ENCODE measurements at places on chromosomes 4 and X.

DNA sequence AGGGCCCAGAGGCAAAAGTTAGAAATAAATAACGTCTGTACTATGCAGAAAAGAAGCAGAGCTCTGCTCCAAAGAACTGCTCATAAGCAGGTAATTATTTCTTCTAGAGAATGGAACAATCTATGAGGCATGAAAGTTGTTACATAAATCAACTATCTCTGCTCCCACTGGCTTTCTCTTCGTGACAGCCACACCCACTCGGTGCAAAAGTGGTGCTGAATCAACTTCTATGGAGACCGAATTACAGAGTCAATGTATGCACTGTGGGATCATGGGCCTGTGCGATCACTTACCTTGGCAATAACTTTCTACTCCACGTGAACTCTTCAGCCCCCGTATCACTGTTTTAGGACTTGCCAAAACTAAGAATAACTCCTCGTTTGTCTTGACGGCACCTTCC lies 99.4 kb upstream of the ATXN3L start:
- no peak for DNase-seq

DNA sequence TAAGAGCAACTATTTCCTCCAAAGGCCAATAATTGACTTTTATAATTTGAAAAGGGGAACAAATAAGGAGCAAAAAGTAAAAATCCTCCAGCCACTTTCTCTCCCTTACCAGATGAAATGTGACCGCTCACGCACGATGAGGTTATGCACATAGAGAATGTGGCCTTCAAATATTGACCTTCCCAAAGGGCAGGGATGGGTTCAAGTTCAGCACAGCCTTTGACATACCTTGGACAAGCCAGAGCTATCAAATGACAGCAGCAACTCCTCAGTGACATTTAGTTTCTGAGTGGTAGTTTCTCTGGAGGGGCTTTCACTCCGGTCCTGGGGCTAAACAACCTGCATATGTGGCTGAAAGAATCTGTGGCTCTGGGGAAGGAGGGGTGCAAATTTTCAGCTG lies 50.7 kb downstream of the AMOT start:
- no peak for DNase-seq

GRCh38 chrX:48511560-48511959 lies 2.8 kb downstream of the PORCN start:
- no peak for DNase-seq

GRCh38 chr4:153181700-153182099 lies 22.5 kb upstream of the TRIM2 start:
- DNase-seq: no peak

DNA sequence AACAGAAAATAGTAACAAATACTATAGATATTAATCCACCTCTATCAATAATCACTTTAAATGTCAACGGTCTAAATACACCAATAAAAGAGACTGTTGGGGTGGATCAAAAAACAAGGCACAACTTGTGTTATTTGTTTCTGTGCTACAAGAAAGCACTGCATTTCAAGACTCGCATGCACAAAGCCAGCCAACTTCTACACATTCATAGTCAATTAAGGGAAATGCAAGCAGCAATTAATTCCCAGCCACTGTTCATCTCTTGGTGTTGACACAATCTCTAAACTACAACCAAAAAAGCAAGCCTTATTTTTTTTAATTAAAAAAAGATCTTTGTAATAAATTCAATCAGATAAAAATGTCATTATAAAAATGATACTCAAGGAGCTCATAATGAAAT lies 67.6 kb downstream of the JAKMIP1 start:
- no peak for DNase-seq

- no peak for DNase-seq
Observed at GRCh38 chr4:32697281-32697814, 1977.2 kb downstream of the PCDH7 start.

Measured in GDM1 (cell line).